AG04449 (cell line): ENCODE measurements at places on chromosomes 5 and 9.

- DNase-seq, result no peak
Measured at GRCh38 chr5:123088031-123088805, 823 bp upstream of the PRDM6 start.

DNA sequence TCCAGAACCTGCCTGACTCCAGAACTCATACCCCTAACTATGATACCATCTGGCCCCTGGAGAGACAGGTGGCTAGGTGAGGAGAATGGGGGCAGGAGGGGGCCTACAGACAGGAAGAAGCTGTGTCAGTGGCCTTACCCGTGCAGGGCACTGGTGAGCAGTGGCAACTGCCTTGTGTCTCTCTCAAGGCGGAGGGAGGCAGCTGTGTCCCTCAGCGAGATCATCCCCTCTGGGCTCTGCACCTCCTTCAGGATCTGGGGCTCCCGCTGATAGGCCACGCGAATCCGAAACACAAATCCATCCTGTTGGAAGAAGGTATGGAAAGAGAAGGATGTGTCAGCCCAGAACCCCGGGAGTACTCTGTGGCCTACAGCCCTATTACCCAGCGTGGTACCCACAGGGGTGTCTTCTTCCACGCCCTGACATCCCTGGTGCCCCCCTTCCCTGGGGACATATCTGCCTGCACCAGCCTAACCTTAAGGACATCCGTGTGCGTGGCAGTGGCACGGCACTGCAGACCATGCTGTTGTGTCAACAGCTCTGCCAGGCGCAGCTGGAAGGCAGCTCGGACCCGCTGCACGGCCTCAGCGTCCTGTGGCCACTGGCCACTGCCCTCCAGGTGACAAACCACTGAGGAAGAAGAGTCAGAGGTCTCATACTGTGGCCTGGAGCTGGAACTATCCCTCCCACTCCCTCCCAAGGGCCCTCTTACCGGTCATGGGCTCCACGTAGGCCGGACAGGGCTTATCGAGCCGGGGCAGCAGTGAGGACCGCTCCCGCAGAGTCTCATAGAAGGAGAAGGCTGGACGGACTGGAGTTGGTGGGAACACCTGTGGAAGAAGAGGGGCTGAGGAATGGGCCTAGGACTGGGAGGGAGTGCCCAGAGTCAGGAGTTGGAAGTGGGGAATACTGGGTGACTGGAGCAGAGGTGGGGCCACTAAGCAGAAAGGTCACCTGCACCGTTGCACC, 7.8 kb downstream of the NOL6 start:
- no peak for DNase-seq

DNA sequence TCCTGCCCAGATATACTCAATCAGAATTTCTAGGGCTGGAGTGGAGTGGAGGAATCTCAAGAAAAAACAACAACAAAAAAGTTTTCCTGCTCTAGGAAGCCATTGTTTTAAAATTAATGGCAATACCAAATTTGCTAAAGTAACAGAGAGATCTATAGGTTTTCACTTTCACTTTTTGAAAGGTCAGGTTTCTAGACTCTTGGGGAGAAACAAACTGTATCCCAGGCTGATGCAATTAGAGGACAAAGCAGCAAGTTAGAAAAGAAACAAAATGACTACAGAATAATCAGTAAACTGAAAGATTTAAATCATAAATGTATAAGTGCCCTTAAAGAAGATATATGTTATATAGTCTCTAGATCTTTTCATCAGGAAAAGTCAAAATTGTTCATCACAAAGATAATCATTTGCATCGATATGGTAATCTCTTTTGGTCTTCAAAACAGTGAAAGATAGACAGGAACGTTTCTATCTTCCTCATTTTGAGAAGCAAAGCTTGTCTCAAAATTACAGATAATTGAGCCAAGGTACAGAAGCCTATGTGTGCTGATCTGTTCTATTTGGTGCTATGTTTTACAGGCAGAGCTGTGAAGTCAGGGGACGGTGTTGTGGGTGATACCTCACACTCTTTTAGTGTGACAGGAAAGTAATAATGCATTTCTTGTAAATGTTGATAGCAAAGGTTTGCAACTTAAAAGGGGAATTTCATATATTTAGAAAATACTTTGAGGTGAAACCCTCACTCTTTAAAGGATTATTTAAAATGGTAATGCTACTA, 1746.6 kb upstream of the C9orf72 start:
- no peak for DNase-seq

DNA sequence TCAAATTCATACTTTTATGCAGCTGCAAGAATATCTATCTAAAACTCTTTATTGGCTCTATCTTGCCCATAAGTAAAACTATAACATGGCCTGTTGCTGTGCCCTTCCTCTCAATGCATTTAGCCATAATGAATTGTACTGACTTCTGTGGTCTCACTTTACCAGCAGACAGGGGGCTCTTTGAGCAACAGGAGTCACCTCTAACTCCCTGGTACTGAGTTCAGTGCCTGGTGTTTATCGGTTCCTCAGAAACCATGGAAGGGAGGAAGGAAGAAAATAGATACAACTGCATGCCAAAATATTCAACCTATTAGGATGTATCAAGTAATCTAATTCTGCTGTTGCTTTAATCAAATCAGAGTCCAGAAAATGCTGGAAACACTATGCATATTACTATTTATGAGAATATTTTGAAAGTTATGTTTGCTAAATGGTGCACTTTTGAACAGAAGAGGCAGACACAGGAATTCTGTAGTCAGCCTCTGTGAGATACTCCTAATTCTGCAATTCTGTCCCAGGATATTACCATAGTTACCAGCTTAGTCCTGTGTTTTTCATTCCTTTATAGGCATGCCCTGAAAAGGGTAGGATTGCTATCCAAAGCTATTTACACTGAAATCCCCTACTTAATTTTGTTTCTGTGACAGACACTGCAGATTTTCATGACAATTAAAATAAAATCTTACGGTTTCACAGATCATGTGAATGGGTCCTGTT, 89.8 kb downstream of the CD180 start:
- no peak for DNase-seq

GRCh38 chr5:139897342-139897741, 101.7 kb downstream of the PSD2 start:
- no peak for DNase-seq

- DNase-seq, result no peak
Measured at GRCh38 chr5:106454651-106455415, 1215.9 kb downstream of the EFNA5 start.

DNA sequence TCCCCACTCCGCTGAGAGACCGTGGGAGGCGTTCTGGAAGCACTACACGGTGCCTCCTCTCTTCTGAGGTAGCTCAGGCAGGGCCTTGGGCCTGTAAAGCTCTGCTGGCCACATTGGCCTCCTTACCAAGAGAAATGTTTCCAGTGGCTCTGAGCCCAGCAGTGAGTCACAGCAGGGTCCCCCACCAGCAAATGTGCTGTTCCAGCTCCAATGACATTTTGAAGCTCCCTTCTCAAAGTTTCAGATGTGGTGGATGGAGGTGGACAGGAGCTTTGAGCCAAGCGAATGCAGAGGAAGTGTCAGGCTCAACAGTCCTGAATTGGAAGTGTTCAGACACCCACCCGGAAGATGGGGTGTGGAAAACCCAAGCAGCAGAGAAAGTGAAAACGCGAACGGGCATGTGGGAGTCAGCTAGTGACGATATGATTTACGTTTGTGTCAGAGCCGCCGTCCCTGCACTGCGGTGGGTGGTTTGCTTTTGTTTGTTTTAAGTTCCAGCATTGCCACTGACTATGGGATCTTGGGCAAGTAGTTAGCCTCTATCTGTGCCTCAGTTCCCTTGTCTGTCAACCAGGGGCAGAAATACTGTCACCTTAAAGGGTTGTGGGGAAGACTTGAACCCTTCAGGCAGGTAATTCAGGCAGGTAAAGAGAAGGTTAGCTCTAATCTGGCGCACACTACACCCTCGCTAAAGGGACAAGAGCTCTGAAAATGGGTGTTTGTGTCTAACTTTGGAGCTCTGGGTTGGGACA, 38.2 kb downstream of the C5orf15 start:
- DNase-seq, result peak; percentile 19

GRCh38 chr9:133122935-133123611, 2.0 kb upstream of the RALGDS start:
- no peak for DNase-seq

DNA sequence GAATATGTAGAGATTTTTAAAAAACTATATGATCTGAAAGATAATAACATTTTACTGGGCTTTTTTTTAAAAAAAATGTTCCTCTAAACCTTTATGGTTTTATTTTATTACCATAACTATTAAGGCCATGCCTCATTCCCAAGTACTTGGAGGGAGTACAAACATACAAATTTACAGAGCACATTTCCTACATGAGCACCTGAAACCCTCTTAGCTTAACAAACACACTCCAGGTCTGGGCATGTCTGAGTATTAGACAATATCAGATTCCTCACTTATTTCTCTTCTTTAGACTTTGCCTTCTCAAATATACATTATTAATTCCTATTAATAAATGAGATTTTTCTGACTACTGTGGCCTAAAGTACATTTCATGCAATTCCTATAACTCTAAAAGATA, 319.2 kb downstream of the SLCO4C1 start:
- DNase-seq, result no peak

- DNase-seq, result no peak
Measured at GRCh38 chr5:164296603-164297080, 791.2 kb downstream of the MAT2B start.

DNA sequence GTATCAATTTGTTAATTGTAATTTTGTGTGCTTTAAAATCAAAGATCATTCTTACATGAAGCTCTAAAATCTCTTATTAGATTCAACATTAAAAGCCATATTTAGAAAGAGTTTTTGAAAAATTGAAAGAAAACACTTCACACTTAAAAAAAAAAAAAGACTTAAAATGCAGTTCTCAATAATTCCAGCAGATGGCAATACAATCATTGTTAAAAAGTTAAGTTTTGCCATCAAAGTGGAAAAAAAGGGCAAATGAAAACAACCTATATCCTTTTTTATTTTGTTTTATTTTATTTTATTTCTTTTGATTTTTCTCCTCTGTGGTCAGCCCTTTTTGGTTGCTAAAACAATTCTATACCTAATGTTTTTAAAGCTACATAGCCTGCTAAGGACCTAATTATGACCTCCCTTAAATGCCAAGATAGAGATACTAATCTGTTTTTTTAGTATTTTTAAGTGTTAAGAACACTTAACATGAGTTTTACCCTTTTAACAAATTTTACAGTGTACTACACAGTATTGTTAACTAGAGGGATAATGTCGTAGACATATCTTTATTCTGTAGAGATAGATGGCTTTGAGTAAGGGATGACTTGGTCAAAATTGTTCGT, 154.2 kb upstream of the DAB2 start:
- DNase-seq, result no peak

- DNase-seq, result no peak
Measured at GRCh38 chr5:2754581-2755075, 3.2 kb upstream of the IRX2 start.

DNA sequence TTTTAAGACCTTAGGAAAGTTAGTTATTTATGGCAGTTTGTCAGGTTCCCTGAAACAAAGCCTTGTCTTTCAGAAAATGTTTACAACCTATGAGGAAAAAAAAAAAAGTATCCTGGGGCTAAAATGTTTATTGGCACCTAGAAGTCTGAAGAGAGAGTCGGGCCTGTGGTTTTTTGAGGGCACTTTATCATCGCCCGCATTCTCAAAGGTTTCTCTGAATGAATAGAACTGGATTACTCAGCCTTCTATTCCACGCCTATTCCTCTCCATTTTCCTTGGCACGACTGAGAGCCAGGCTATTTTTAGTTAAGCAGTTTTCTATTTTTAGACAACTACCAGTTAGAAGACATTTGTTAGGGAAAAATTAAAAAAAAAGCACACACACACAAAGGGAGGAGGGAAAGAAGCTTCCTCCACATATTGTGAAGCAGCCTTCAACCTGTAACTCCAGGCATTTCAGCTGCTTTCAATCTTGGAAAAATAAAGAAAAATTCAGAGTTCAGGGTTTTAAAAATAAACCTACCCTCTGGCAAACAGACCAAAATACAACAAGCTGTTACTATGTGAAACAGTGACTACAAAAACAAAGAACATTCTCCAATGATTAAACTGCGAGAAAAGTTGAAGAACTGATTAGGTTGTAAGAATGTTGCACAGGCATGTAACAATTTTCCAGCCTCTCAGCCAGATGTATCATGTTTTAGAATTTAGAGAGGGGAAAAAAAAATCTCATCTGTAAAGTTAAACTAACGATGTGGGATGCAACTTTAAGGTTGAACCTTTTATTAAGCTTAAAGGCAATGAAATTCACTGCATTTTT, 97.0 kb downstream of the MEF2C start:
- peak; percentile 79 for DNase-seq

GRCh38 chr5:10454591-10455276, 13.1 kb downstream of the ROPN1L start:
- no peak for DNase-seq

DNA sequence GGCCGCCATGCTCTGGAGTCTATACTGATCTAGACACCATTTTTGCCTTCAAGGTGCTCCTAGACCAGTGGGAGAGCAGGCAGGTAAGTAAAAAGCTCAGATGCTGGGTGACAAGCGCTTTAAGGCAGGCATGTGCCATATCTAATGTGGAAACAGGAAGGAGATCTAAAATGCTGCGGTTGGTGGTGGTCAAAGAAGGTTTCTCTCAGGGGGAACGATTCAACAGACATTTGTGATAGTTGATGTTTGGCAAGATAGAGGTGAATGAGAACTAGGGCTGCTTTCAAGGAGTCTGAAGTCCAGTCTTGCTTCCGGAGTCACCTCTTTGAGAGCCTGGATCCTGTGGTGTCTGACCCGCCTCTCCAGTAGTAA, 146.2 kb upstream of the KLF4 start:
- DNase-seq, result no peak

DNA sequence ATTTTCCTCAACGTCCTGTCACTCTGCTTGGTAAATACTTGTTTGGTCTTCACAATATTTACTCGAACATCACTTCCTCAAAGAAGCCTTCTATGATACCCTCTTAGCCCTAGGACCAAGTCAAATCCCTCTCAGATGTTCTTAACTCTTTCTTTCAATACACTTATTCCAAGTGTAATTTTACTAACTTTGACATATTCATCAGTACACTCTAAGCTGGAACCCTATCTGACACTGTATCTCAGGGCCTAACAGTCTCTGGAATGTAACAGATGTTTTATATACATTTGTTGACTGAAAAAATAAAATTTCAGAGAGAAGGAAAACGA, 19.6 kb downstream of the SIL1 start:
- no peak for DNase-seq

DNA sequence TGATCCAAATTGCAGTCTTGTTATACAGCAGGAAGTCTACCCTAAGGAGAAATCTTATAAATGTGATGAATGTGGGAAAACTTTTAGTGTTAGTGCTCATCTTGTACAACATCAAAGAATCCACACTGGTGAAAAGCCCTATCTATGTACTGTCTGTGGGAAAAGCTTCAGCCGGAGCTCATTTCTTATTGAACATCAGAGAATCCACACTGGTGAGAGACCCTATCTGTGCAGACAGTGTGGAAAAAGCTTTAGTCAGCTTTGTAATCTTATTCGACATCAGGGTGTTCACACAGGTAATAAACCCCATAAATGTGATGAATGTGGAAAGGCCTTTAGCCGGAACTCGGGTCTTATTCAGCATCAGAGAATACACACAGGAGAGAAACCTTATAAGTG, 10.4 kb downstream of the ZNF189 start:
- no peak for DNase-seq

DNA sequence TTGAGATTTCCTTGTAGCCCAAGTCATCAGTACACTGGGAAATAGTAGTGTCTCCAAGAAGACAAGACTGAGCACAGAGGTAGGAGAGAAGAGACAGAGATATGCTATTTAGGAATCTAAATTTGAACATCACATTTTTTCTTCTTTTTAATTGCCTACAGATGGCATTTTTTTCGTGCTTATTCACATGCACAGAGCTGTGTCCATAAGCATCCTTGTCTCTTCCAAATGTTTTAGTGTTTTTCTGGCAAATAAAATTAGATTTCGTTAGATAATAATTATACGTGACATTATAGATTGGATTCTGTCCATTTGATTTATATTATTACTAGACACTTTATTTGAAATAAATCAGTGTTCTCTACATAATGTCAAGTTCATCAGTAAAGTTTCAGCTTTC, 80.9 kb downstream of the PRR16 start:
- no peak for DNase-seq
